NCI-H2081 treated with DMSO at 0.1 percent for 48 hours (cell line): ENCODE measurements at places on chromosomes 3 and 15.

GRCh38 chr15:49848282-49848724 lies 227.5 kb downstream of the DTWD1 start:
- no peak for DNase-seq

DNA sequence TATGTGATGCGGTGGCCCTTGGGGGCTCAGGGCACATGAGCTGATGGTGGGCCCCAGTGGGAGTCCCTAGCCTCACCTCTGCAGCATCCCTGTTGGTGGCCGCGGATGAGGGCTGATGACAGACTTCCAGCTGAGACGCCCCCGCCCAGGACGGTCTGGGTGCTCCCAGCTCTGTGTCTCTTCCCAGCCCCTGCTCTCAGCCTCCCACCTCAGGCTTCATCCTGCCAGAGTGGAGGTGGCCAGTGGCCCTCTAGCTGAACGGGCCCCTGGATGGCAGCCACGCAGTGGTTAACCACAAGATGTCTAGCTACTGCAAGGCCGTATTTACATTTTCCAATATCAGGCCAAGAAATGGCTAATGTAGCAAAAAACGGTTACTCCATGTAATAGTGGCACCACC lies 205.3 kb upstream of the LINGO1 start:
- DNase-seq: no peak

DNA sequence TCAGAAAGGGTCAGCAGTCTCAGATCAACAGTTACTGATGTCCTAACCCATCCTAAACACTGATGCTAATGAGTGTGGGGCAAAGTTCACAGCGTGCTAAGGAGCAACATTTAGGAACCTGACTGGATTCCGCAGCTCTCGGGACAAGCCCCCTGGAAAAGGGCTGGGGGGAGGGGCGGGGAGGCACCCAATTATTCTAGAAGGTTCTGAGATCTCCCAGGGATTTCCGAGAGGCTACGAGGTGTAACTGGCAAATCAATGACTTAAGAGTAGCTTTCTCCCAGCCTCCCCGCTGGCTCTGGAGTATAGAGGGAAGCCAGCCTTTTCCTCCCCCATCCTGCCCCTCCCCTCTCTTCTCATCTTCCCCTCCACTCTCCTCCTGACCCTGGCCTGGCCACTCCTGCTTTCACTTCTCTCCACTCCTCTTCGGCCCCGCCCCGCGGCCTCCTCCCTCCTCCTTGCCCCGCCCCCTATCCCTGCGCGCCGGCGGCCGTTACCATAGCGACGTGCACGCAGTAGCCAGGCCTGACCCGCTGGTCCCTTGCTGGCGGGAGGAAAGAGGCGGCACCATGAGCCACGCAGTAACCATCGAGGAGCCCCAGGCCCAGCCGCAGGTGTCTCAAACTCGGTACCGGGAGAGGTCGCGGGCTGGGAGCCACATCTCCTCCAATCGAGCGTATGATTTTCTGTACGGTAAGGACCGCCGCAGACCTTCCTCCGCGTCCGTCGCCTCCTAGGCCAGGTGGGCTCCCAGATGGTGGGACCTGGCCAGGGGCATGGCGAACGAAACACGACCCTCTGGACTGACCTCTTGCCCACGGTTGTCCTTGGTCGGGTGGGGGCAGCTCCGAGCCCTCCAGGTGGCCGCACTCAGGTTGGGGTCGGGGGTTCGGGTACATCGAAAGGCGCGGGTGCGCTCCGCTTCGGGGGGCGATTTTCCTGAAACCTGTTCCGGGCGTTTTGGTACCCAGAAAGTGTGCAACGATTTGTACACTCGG lies at the start of gene CFAP91:
Gene CFAP91 (plus strand): TSS at position 493 of the 998 bp plus-strand sequence. CDS start 77 bp downstream, at position 570.
- DNase-seq: no peak

- DNase-seq: no peak
Measured at GRCh38 chr3:112415390-112415789, 82.4 kb downstream of the CD200 start.

- no peak for DNase-seq
Measured at GRCh38 chr3:59444294-59444671, 394.5 kb upstream of the CFAP20DC start.

DNA sequence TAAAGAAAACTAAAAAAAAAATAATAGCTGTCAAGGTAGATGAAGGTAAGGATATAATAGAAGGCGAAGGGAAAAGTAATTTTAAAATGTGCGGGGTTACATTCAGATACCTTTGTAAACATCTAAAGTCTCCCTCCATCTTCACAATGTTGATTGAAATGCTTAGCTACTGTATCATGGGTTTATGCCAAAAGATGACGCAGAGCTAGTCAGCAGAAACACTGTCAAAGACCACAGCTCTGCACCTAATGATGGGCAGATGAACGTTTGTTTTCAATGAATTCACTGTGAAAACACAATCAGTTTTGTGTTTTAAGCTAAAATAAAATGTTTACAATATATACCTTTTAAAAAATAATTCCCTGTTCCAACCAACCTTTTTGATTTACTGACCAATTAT lies 61.2 kb downstream of the RFTN1 start:
- no peak for DNase-seq

DNA sequence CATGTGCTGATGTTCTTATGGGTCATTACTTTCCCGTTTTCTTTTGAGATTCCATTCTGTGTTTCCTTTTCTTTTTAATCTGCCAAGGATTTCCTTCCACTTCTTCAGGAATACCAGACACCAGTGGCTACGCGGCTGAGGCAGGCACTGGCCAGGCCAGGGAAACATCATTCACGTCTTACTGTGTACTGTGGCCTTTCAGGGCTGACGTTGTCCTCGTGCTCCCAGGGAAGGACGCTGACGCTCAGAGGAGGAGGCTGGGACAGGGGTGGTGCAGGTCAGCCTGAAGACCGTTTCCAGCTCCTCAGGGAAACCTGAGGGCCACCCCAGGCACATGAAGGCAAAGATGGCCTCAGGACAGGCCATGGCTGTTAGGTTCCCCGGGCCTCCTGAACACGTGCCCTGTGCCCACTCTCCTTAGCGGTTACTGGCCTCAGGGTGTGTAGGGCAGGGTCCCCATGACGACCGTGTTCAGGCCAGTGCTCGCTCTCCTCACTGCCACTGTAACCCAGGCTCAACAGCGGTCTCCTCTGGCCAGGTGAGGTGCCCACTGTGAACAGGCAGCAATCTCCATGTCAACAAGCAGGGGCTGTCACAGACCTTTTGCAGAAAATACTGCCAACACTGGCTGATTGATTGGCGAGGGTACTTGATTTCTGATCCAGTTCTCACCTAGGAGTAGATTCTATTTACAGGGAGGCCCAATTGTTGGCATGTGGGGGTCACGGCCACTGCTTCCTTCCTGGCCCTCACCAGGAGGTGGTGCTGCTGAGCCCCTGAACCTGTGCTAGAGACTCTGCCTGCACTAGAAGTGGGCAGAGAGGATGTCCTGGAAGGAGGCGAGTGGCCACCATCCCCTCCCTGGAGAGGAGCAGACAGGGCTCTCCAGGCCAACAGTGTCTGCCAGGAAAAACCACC lies 169.5 kb downstream of the ATP10A start:
- no peak for DNase-seq

DNA sequence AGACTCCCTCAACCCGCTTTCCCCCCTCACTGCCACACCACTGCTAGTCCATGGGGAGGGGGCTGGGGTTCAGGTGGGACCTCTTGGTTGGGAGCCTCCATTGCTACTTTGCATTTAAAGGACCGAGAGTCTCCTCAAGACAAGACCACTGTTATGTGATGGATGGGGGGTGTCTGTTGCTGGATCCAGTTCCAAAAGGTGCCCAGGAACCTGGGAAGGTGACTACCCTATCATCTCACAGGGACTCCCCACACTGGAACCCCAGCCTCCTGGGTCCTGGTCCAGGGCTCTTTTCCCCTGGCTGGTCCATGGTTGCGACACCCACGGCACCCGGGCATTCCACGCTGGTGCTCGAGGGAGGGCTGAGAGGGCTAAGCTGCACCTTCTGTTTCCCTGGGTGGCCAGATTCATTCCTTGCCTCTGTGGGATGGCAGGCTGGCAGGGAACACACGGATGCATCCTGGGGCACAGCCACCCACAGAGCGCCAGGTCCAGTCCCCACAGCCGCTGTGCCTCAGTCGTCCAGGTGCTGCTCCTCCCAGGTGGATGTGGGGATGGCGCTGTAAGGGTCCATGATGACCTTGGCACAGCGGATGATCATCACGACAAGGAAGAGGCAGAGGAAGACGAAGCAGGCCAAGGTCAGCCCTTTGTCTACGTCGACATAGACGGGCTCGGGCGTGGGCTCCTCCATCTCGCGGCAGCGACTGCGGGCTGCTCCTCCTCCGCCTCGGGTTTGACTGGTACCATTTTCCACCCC lies 48.6 kb downstream of the FAH start:
- no peak for DNase-seq

DNA sequence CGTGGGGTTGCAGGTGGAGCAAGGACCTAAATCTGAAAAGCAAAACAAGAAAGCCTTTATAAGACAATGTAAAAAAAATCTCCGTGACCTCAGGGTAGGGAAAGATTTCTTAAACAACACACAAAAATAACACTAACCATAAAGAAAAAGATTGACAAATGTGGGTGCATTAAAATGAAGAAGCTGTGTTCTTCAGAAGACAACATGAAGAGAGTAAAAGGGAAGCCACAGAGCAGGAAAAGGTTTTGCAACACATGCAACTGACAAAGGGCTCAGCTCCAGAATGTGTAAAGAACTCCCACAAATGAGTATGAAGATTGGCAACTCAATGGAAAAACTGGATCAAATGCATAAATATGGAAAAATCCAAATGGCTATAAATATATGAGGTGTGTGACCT lies 74.2 kb downstream of the MAGEF1 start:
- DNase-seq: no peak

DNA sequence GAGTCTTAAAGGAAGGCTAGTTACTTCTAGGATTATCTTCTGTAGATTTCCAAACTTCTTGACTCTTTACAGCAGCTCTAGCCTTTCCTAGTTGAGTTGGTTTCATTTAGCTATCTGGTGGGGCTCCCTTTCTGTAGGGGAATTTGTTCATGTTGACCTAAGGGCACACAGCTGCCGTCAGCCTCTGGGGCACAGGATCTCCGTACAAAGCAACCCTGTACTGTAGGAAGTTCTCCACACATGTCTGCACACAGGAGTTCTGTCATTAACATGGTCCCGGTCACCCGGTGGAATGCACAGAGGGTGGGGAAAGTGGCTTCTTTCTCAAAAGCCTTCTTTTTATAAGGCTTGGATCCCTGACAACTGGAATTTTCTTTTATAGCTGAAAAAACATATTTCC lies 88.7 kb upstream of the TNIK start:
- no peak for DNase-seq

DNA sequence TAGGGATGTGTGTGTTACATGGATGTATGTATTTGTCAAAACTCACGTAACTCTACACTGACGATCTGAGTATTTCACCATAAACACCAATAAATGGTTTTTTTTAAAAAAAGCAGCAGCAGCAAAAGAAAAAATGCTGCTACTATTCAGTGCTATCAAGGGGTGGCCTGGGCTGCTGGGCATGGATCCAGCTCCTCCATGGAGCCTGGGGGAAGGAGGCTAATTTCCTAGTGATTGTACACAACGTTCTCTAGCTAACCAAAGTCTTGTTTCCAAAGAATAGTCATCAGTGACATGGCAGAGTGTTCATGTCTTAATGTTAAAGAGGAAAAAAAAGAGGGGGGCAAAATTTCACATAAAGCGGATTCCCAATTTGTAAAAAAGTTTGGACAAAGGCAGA lies 29.0 kb downstream of the POMGNT2 start:
- DNase-seq: no peak

- DNase-seq: no peak
Measured at GRCh38 chr15:23954931-23955330, 267.8 kb upstream of the NDN start.

GRCh38 chr15:53739651-53740050 lies 19.8 kb downstream of the WDR72 start:
- no peak for DNase-seq

- DNase-seq: no peak
Measured at GRCh38 chr15:64894395-64895056, 17.2 kb upstream of the ANKDD1A start.

- DNase-seq: peak; percentile 61
Measured at GRCh38 chr3:71102111-71102983, 481.2 kb downstream of the FOXP1 start.

DNA sequence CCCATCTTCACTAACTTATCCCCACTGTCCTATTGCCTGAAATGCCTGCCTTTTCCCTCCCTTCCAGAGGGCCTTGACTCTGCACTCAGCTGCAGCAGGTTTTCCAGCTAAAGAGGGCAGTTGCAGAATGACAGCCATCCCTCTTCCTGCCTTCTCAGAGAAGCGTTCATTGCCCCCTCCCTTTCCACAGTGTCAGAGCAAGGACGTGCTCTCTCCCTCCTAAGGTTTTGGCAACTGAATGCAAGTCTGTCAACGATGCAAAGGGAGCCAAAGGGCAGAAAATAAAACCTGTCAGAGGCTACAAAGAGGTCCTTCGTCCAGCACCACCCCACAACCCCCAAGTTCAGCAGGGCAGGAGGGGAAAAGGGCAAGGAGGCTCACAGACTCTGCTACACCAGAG lies 230.1 kb upstream of the THBS1 start:
- DNase-seq: no peak

- peak; percentile 77 for DNase-seq
Measured at GRCh38 chr3:157159037-157159761, 748 bp downstream of the CCNL1 start.

DNA sequence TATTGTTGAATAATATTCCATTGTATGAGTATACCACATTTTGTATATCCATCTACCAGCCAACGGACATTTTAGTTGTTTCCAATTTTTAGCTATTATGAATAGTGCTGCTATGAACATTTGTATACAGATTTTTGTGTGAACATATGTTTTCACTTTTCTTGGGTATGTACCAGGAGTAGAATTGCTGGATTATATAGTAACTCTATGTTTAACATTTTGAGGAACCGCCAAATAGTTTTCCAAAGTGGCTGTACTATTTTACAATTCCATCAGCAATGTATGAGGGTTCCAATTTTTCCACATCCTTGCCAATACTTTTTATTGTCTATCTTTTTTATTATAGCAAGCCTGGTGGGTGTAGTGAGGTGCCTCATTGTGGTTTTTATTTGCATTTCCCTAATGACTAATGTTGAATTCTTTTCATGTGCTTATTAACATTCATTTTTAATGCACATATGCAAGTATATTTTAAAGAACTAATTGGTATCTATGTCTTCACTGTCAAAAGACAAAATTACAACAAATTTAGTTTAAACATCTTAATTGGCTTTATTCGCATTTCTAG lies 77.5 kb upstream of the PIAS1 start:
- DNase-seq: no peak
